ENCODE measurements at places on chromosomes 4 and X.

- DNase-seq: no peak
These were observed 202.9 kb downstream of the CHIC1 start for GRCh38 chrX:73765776-73766430.

- no peak for DNase-seq
These were observed 94.2 kb downstream of the PJA1 start for GRCh38 chrX:69070949-69071650.

DNA sequence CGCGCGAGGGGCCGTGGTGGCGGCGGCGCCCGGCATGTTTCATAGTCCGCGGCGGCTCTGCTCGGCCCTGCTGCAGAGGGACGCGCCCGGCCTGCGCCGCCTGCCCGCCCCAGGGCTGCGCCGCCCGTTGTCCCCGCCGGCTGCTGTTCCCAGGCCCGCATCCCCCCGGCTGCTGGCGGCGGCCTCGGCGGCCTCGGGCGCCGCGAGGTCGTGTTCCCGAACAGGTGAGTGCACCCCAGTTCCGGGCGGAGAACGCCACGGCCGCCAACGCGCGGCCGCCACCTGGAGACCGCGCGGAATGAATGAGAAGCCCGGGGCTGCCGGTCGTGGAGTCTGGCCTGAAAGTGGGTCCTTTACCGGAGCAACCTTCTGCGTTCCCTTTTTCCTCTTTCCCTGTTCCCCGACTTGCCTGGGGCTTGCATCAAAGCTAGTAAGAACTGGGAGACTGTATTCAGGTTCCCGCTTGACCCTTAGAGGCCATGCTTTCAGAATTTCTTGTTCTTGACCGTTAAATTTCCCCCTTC, 429 bp downstream of the NOCT start:
- peak; percentile 9 for DNase-seq

GRCh38 chrX:112808651-112809195, 31.9 kb downstream of the AMOT start:
- DNase-seq: no peak

DNA sequence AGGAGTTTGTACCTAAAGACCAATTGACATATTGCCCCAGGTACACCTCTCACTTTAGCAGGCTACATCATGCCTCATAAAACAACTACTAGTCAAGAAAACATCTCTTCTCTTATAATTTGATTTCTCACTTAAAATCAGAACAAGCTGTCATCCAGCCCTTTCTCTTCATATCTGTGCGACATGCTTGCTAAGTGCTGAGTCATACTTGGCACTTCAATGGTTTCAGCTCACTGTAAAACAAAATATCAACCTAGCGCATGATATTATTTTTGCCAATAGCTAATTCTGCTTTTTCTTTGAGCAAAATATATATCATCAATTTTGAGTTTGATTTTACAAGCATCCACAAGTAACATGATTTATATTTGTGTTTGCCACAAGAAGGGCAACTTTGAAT, 27.9 kb upstream of the FUNDC1 start:
- no peak for DNase-seq

DNA sequence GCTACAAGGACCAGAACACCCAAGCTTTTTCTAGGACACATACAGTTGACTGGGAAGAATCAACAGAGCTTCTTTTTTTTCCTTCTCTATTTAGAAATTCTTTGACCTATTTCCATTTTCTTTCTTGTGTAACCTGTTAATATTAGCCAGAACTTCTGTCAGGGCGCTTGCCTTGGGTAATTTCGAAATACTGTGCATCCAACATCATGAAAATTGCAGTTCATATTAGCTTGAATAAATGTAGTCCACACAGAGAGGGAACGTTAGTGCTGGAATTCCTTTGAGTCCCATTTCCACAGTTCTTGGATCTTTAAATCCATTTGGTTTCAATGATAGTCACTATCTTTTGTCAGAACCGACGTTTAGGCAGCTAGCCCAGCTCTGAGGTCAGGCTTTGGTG, 141.8 kb downstream of the MXRA5 start:
- no peak for DNase-seq

- no peak for DNase-seq
These were observed 92.9 kb downstream of the FNIP2 start for GRCh38 chr4:158861766-158862165.

GRCh38 chrX:138082896-138083295, 517.0 kb downstream of the ZIC3 start:
- no peak for DNase-seq

- no peak for DNase-seq
These were observed 1372.4 kb downstream of the C4orf33 start for GRCh38 chr4:130468340-130468739.

GRCh38 chrX:107787827-107788226, 10.3 kb downstream of the NCBP2L start:
- no peak for DNase-seq

- no peak for DNase-seq
These were observed 119.2 kb downstream of the CORIN start for GRCh38 chr4:47718696-47719095.

- DNase-seq: no peak
These were observed 67.0 kb downstream of the SEL1L3 start for GRCh38 chr4:25795566-25796454.

- DNase-seq: no peak
These were observed 29.8 kb upstream of the TMEM150C start for GRCh38 chr4:82591592-82591991.

DNA sequence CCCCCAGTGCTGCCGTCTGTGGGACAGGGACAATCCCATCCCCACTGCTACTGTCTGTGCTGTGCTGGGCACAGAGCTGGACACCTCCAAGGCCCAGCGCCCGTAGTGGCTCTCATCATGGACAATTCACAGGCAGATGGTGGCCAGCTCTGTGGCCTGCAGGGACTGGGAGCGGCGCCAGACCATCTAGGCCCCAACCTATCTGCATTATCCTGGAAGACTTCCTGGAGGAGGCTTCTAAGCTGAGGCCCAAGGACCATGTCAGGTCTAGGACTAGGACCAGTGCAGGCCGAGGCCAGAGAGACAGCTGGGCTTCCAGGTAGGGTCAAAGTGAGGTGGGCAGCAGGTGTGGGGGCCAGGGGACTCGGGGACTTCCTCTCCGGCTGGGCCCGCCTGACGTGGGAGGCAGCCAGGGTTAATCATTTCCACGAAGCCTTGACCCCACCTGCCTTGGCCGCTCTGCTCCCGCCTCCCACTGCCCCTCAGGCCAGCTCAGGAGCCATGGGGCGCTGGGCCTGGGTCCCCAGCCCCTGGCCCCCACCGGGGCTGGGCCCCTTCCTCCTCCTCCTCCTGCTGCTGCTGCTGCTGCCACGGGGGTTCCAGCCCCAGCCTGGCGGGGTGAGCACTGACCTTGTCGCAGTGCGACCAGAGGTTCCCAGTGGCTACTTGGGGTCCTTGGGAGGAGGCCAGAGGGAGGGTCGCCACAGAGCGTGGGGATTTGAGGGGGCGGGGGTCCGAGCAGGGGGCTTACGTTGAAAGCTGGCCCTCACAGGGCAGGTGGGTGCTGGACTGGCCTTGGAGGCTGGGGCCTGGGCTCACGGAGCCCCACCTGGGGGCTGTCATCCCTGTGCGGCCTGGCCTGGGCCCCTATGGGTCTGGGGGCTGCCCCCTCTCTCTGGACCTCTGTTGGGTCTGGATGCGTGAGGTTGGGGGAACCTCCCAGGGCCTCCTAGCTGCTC, at the start of gene HGFAC:
HGFAC (plus strand) TSS at position 468 of the 959 bp plus-strand sequence; CDS start at position 502, 34 bp downstream.
- DNase-seq: no peak

DNA sequence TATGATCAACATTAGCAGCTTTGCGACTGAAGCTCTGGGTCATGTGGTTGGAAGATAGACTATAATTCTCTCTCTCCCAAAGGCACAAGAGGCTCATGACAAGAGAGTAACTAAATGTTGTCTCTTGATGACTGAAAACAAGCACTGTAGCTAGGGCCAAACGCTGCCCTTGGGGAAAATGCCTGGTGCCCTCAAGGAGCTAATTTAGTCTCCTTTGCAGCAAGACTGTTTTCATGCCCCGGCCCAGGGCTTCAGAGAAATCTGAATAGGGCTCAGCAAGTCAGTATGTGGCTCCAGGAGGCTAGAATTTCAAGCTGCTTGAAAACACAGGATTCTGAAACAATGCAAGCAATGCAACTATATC, 411.9 kb downstream of the GPAT3 start:
- DNase-seq: no peak

DNA sequence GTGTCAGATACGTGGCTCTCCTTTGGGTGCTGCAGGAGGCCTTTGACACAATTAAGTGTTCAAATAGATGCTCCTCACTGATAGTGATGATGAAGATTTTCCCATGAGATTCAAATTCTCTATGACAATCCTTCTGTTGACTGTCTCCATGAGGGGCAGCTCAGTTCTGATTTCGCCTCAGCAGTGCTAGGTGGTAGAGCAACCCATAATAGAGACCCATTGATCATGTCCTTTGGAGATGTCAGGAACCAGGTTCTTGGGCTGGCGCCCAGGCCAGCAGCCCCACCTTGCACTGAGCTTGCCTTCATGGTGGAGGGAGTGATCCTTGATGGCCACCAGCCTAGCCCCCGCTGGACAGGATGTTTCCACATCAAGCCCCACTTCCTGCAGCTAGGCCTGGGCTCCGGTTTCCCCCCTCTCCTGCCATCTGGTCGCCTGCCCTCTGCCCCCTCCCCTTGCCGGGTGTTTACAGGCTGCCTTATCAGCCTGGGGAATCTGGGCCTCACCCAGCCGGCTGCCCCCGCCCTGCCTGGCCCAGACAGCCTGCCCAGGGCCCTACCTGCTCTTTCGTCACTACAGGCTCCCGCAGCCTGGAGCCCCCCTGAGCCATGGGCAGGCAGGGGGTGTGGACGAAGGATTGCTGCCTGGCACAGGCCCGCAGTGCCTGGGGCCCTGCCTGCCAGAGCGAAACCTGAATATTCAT, 12.6 kb downstream of the ELF4 start:
- DNase-seq: no peak

- no peak for DNase-seq
These were observed 674.3 kb downstream of the IQCM start for GRCh38 chr4:149141391-149141790.

GRCh38 chr4:168487282-168488035, 7.2 kb upstream of the DDX60L start:
- no peak for DNase-seq

DNA sequence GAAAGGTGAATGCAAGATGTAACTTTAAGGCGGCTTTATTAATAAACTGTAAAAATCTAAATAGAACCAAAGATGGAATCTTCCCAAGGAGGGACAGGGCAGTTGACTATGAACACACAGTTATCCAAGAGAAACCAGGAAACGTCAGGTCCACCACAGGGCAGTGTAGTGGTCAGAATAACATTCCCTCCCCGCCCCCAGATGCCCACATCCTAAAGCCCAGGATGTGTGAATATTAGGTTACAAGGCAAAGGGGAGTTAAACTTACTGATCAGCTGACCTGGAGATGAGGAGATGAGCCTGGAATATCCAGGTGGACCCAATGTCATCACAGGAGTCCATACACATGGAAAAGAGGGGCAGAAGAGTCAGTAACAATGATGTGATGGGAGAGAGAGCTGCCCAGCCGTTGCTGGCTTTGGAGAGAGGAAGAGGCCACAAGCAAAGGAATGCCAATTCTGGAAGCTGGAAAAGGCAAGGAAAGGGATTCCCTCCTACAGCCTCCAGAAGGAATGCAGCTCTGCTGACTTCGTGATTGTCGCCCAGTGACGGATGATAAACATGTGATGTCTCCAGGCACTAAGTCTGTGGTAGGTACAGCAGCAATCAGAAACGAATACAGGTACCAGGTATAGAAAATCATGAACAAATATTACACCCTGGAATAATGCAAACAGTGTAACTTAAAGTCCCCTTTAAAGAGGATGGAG, 5.2 kb downstream of the SH3KBP1 start:
- no peak for DNase-seq

DNA sequence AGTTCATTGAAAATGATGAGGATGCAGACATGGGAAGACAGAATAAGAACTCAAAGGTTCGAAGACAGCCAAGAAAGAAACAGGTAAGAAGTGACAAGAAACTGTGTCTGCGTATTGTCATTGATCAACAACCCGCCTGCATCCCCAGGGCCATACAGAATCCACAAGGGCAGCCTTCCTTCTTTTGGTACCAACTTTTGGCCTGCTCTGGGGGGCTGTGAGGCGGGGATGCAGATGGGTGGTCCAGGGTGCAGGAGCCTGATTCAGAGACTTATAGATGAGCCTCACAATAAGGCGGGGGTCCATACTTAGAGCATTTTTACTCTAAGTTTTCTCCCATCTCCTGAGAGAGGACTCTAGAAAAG, 9.0 kb downstream of the CC2D2A start:
- no peak for DNase-seq

GRCh38 chr4:128827296-128827695, 17.8 kb downstream of the JADE1 start:
- DNase-seq: no peak

- DNase-seq: no peak
These were observed 222 bp downstream of the SMAD1 start for GRCh38 chr4:145481942-145482208.

GRCh38 chrX:19392703-19393102, 49.0 kb downstream of the PDHA1 start:
- DNase-seq: no peak

- no peak for DNase-seq
These were observed 373 bp upstream of the INTS6L start for GRCh38 chrX:135520022-135520552.

GRCh38 chrX:113954297-113954696, 629.6 kb upstream of the HTR2C start:
- no peak for DNase-seq

DNA sequence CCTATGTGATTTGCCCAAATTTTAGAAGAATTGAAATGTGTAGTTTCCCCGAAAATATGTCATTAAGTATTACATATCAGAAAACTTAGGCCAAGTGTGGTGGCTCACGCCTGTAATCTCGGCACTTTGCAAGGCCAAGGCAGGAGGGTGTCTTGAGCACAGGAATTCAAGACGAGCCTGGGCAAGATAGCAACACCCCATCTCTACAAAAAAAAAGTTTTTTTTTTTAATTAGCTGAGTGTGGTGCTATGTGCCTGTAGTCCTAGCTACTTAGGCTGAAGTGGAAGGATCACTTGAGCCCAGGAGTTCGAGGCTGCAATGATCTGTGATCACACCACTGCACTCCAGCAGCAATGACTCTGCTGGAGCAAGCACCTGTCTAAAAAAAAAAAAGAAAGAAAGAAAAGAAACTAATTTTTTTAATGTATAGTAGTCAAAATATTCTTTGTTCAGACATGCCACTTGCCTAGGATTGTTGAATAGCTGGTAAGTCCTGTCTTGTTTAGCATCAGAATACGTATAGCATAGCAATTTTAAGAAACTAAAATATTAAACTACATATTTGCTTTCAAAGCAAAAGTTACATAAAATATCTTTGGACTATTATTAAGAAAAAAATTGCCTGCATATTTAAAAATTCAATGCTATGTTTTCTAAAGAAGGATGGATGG, 40.1 kb upstream of the GAB1 start:
- no peak for DNase-seq

- no peak for DNase-seq
These were observed 170.3 kb downstream of the MOSPD2 start for GRCh38 chrX:15043538-15043937.
